Psoas muscle (tissue), 8 donors: ENCODE measurements at places on chromosomes 7 and 10. TPM values are rescaled to one million over a fixed set of nuclear protein-coding genes. Genes with fewer than 3 reads are reported as not detected.

Gene CAV2
- 20.0 TPM for total RNA-seq

GRCh38 chr10:9188022-9188810 lies 1133.7 kb downstream of the GATA3 start:
- no peak overlapping the region for H3K4me3 ChIP-seq
- DNase-seq = no peak
- no peak overlapping the region for H3K27ac ChIP-seq
- no peaks in the 10 kb centered on the region for H3K36me3 ChIP-seq

DNA sequence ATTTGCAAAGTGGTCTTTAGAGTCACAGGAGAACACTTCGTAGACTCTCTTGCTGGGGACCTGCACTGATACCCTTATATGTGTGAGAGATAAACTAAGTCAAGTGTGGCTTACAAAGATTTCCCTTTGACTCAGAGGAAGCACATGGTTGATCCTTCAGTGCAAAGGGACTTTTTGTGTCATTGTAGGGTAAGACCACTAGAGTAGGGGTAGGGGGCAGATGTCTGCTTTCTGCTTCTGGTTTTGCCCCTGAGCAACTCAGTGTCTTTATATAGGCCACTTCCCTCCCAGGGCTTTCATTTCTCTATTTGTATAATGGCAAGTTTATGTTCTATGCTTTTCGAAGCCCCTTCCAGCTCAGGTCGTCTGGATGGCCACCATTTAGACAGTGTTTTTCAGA lies 281.7 kb downstream of the SORCS3 start:
- H3K27ac ChIP-seq = no peak overlapping the region
- no peaks in the 10 kb centered on the region for H3K36me3 ChIP-seq
- H3K27me3 ChIP-seq = no peaks in the 10 kb centered on the region

Gene LRRC18
- total RNA-seq = not detected

- H3K27ac ChIP-seq = no peak overlapping the region
- no peaks in the 10 kb centered on the region for H3K27me3 ChIP-seq
- no peak overlapping the region for H3K4me3 ChIP-seq
- DNase-seq = no peak
Observed at GRCh38 chr7:26187380-26188205, 13.0 kb downstream of the HNRNPA2B1 start.

GRCh38 chr10:106493751-106494150 lies 670.8 kb downstream of the SORCS1 start:
- H3K27me3 ChIP-seq = peaks cover 2% of the 10 kb centered on the region
- H3K27ac ChIP-seq = no peak overlapping the region
- H3K36me3 ChIP-seq = no peaks in the 10 kb centered on the region
- H3K4me1 ChIP-seq = no peaks in the 10 kb centered on the region
- no peak for DNase-seq

DNA sequence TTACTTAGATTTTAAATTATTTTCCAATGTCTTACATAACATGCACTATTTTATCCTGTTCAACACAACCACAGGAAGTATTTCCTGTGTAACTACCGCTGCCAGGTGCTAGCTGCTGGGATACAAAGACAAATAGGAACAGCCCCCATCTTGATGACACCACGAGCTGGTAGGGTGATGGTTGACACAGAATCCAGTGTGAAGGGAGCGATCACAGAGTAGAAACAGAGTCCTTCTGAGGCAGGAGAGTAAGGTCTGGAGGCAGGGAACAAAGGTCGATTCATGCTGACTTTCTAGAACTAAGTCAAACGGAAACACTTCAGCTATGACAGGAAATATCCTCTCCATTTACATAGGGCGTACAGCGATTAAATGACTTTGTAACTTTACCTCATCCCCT lies 232.3 kb downstream of the ADAM12 start:
- H3K4me1 ChIP-seq = no peaks in the 10 kb centered on the region
- no peak overlapping the region for H3K4me3 ChIP-seq
- H3K27ac ChIP-seq = no peak overlapping the region
- no peaks in the 10 kb centered on the region for H3K27me3 ChIP-seq

Gene CFAP46
- 6.5 TPM for total RNA-seq

Gene CTNNA3
- 66.2 TPM for total RNA-seq
